Thyroid gland (tissue), 4 donors: ENCODE measurements at places on chromosomes 11 and 22. TPM values are rescaled to one million over a fixed set of nuclear protein-coding genes. Genes with fewer than 3 reads are reported as not detected.
A peak's percentile ranks its signal among the peaks of the same experiment; 100 is the strongest.

DNA sequence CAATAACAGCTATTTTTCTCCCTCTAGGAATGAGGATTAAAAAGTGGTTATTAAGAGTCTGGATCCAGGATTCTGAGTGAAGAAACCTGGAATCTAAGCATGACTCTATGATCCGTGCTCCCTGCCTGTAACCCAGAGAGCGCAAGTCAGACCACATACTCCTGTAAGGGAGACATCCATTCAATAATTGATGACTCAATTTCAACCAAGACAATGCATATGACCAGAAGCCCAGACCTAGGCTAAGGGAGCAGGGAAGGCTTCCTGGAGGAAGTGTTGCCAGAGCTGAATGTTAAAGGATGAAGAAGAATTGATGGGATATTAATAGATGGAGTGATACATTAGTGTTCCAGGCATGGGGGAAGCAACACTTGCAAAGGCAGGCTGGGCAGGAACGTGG lies 13.8 kb upstream of the PAMR1 start:
- no peak for DNase-seq

- DNase-seq = no peak
These were observed 6.9 kb downstream of the IL18BP start for GRCh38 chr11:72005347-72006260.

DNA sequence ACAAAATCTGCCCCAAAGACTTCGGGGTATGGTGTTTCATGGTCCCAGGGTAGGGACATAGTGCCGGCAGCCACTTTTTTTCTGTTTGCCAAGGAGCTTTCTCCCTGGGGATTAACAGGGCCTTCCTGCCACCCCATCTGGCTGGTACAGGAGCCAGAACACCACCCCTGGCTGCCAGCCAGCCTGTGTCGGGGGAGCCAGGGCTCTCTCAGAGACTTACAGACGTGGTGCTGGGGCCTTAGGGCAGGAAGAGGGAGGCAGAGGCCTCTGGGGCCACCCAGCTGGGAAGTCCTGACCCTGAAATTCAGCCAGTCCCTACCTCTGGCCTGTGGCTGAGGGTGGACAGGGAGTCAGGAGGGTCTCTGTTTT lies 52.4 kb upstream of the CDON start:
- DNase-seq = peak; percentile 95

DNA sequence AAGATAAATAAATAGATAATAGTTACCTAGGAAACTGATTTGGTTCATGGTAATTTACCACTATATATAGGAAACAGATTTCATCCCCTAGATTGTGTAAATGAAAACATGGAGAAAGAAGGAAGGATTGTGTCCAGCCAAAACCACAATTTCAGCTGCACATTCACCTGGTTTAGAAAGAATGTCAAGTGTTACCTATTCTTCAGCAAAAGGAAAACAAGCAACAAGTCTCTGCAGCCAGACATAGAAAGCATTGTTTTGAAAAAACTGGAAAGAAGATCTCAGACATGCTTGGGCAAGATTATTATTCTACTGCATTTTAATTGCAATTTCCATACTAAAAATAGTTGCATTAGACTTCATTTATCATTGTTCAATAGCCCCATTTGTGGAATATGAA lies 8.8 kb upstream of the BMAL1 start:
- no peak for DNase-seq

DNA sequence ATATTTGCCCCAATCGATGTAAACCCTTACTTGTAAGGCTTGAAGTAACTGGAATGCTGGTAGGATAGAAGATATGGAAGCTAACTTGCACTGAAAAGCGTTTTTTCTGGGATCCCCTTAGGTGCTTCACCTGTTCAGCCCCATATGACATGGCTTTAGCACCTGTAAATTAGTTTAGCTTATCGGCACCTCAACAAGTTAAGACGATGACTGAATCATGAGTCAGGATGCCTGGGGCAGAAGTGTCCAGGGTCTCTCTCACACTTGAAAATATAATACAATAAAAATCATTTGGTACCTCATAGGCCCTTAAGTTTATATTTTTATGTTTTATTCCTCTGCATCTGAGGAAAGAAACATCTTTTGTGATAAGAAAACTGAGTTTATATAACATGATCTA lies 409.2 kb upstream of the LRRC4C start:
- no peak for DNase-seq

- DNase-seq = no peak
These were observed 9.7 kb upstream of the PAFAH1B2 start for GRCh38 chr11:117134431-117134830.

- no peak for DNase-seq
These were observed 3.7 kb downstream of the ALX4 start for GRCh38 chr11:44306052-44306917.

DNA sequence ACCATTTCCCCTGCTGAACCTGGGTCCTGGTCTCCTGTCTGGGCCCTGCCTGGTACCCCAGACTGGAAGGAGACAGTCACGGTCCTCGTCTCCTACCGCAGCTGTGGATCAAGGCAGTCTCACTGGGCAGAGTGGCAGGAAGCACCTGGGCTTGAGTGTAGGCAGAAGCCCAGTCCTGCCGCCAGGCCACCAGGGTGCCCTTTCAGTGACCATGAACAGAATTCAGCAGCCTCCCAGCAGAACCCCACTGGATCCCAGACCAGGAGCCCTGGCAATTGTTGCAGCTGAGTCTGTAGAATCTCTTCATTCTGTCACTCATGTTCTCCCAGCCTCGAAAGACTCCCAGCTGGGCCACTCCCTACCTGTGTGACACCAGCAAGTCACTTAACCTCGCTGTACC lies 25.5 kb upstream of the CREB3L1 start:
- DNase-seq = no peak

DNA sequence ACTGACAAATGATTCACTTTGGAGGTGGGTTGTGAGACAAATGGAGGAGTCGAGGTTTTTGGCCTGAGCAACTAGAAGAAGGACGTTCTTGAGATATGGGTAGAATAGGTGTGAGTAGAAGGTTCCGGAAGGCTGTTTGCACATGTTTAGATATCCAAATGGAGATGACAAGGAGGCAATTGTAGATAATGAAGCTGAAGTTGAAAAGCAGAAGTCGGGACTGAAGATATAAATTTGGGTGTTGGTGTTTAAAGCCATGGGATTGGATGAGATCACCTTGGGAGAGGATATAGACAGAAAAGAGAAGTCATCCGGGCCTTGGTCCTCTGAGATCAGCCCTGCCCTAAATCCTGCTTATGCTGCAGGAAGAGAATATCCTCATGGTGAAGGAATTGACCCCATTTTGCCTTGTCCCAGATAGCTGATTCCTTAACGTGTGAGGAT lies 75.5 kb upstream of the CD44 start:
- DNase-seq = no peak

GRCh38 chr11:134367781-134368180 lies 36.0 kb downstream of the GLB1L2 start:
- no peak for DNase-seq

GRCh38 chr11:71372693-71373657 lies 75.2 kb downstream of the DHCR7 start:
- DNase-seq = peak; percentile 8

GRCh38 chr22:44396021-44396726 lies 83.4 kb upstream of the SHISAL1 start:
- DNase-seq = no peak

- no peak for DNase-seq
These were observed 1461.6 kb downstream of the BRD1 start for GRCh38 chr22:48366056-48366455.

DNA sequence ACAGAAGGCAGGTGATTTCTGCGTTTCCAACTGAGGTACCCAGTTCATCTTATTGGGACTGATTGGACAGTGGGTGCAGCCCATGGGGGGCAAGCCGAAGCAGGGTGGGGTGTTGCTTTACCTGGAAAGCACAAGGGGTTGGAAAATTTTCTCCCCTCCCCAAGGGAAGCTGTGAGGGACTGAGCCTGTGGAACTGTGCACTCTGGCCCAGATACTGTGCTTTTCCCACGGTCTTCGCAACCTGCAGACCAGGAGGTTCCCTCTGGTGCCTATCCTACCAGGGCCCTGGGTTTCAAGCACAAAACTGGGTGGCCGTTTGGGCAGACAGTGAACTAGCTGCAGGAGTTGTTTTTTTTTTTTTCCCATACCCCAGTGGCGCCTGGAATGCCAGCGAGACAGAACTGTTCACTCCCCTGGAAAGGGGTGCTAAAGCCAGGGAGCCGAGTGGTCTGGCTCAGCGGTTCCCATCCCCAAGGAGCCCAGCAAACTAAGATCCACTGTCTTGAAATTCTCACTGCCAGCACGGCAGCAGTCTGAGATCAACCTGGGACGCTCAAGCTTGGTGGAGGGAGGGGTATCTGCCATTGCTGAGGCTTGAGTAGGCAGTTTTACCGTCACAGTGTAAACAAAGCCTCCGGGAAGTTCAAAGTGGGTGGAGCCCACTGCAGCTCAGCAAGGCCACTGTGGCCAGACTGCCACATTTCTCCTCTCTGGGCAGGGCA lies 97.2 kb downstream of the JRKL start:
- peak; percentile 44 for DNase-seq

DNA sequence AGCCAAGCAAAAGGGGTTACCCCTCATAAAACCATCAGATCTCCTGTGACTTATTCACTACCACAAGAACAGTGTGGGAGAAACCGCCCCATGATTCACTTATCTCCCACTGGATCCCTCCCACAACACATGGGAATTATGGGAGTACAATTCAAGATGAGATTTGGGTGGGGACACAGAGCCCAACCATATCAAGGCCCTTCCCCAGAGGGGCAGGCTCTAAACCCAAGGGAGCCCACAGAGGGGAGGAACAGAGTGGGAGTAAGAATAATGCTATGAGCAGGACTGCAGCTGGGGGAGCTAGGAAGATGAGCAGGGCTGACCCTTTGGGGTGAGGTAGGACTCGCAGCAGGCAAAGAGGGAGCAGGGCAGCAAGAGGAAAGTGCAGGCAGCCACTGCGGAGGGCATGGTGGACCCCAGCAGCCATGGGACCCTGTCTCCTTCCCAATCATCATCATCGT lies 59.3 kb downstream of the CD82 start:
- DNase-seq = no peak

DNA sequence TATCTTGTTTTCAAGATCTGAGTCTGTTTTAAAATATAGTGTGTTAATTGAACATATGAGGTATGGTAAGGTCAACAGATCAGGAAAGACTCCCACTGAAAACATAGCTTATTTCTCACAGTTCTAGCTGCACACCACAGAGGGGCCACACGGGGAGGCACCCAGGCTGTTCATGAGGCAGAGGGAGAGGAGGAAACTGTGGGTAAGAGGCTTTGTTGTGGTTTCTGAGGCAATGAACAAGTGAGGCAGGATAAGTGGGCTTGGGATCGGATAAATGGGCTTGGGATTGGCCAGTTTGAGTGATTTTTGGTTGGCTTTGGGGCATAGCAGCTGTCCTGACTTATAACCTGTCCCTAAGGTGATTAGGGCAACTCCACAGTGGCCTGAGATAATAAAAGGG lies 242.1 kb downstream of the LUZP2 start:
- DNase-seq = no peak

DNA sequence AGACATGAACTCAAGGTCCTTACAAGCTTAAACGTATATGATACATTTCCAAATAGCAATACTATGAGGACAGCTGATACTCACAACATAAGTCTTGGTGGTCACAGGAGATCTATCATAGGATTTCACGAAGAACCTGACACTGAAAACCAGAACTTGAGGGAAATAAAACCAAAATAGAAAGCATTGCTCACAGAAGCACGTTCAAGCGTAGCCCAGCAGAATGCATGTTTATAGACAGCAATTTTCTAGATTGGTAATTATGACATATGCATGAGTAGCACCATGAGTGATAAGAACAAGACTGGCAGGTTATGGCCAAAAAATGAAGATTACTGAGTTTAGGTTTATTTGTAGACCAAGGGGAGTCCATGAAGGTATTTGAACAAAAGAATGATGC lies 243.5 kb downstream of the ETS1 start:
- no peak for DNase-seq

- DNase-seq = no peak
These were observed 120.7 kb upstream of the OR9Q1 start for GRCh38 chr11:57903011-57903410.

DNA sequence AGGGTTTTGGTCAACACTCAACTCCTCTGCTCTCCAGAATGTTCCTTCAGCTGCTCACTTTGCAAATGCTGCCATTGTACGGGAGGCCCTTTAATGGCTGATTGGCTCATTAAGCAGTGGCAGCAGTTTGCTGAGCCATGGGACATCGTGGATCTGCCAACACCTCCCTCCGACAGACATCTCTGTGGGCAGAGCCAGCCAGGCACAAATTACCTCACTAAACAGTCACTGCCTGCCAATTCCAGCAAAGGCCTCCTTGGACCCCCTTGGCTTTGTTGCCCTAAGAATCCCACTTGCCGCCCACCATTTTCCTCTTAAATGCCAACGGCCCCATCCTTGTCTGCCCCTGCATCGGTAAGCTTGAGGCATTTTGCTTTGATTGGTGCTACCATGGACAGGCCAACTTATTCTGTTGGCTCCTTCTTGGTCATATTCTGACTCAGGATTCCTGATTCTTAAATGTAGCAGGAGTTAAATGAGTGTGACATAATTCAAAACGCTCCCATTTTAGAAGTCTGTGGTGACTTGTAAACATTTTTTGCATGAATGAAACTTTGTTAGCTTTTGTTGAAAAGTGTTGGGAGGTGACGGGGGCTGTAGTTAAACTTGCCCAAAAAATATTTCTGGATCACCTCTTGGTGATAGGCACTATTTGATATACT lies 57.5 kb upstream of the LMO2 start:
- no peak for DNase-seq

- DNase-seq = no peak
These were observed 189.5 kb downstream of the FAM76B start for GRCh38 chr11:95599959-95600586.

DNA sequence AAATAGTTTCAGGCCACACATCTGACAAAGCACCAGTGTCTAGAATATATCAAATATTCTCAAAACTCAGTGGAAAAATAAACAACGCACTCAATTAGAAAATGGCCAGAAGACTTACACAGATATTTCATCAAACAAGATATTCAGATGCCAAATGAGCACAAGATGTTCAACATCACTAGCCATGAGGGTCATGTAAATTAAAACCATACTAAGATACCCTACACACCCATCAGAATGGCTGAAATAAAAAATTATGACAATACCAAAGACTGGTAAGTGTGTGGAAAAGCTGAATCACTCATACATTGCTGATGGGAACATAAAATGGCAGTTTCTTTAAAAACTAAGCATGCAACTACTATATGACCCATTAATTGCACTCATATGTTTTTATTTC lies 21.7 kb downstream of the BTG4 start:
- DNase-seq = no peak

GRCh38 chr22:50548040-50548920 lies 2.6 kb downstream of the KLHDC7B start:
- DNase-seq = peak; percentile 39

The TRIM51 gene
- not detected for total RNA-seq

The DNAJB13 gene
- total RNA-seq = not detected

The MS4A6E gene
- total RNA-seq = not detected

The CNTN5 gene
- total RNA-seq = 1.9 TPM

The FOLH1 gene
- total RNA-seq = 10.7 TPM

The SAAL1 gene
- total RNA-seq = 13.3 TPM

The TMPRSS6 gene
- total RNA-seq = not detected
